ENCODE measurements at places on chromosomes 13 and 19.
A peak's percentile ranks its signal among the peaks of the same experiment; 100 is the strongest.

DNA sequence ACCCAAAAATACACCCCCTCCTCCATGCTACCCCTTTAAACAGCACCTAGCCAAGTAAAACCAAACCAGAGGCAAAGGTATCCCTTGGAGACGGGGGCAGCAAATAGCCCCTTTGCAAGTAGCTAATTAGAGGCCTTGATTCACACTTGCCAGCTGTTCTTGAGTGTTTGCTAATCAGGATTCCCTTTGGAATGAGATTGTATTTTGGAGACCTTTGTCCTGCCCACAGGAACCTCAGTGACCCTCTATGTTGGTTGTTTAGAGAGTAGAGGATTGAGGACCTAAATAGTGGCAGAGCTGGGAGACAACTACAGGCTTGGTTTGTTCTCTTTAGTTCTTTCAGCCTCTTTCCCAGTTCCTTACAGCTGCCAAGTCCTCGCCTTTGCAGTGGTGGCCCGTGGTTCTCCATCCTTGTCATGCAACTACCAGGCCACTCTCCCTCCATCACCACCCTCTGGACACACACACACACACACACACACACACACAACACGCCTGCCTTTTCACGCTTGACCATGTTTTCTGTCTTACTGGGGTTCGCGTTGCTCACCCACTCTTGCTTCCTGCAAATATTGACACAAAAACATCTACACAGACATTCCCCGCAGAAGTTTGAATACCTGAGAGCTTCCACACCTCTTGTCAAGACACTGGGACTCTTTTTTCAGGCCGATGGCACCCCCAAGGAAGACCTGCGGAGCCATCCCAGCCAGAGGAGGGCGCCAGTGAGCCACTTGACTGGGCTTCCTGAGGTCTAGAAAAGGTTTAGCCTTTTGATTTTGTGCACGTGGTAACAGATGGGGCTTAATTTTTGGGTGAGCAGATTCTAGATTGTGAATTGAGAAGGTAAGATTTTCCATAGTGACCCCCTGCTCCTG, 80.0 kb upstream of the GPR183 start:
- DNase-seq: no peak

DNA sequence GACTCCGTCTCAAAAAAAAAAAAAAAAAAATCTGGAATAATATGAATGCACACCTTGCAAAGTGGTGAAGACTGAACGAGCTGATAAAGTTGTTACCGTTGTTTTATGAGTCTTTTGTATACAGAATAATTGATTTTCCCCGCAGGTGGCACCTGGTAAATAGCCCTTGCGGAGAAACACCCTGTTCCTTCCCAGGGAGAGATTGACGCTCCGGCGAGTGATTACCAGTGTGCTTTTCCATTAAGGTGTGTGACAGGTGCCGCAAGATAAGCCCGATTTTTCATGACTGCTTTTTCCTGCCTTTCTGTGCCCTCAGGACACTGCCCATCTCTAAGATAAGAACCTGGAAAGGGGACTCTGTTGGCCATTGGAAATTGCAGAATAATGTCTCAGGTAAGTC, 943 bp downstream of the ZNF302 start:
- no peak for DNase-seq

DNA sequence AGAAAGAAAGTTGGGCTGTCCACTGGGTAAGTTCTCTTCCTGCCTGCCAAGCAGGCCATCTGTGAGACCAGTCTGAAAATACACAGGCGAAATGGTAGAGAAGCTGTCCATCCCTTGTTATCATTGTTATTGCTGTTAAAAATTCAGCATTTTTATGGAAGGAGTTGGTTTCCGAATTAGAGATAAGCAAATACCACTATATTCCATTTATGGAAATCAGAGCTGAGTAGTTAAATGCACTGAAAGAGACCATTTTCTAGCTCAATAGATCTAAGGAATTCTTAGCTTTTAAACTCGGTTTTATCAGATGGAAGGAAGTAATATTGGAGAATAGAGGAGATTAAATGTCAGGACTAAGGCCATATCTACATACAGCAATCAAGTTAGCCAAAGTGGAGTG, 40.7 kb downstream of the MZT1 start:
- DNase-seq: no peak

- DNase-seq: peak; percentile 99
Observed at GRCh38 chr13:105442949-105443699, 1092.3 kb downstream of the EFNB2 start.

DNA sequence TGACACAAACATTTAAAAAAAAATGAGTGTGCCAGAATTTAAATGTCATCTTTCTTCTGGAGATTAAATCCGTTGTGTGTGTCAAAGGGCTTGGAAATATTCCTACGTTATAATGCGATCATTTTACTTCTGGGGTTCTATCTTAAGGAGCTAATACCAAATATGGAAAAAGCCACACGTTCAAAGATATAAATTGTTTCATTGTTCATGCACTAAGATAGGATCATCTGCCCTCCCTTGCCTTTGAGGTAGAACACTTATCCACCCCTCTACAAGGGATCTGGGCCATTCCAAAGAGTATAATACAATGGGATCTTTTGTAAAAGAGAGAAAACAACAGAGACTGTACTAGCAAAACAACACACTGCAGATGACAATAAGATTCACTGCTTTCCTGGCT, 64.9 kb downstream of the ANKRD10 start:
- no peak for DNase-seq
